ENCODE measurements at places on chromosomes 5 and 9. TPM values are rescaled to one million over a fixed set of nuclear protein-coding genes. Genes with fewer than 3 reads are reported as not detected.
A peak's percentile ranks its signal among the peaks of the same experiment; 100 is the strongest.

- H3K4me1 ChIP-seq: no peaks in the 10 kb centered on the region
- no peaks in the 10 kb centered on the region for H3K27me3 ChIP-seq
- H3K27ac ChIP-seq: no peak overlapping the region
- DNase-seq: no peak
- no peak overlapping the region for H3K4me3 ChIP-seq
- no peaks in the 10 kb centered on the region for H3K36me3 ChIP-seq
Measured at GRCh38 chr9:102506406-102506805, 488.7 kb upstream of the CYLC2 start.

GRCh38 chr5:174560861-174561260, 163.5 kb upstream of the MSX2 start:
- peaks cover 7% of the 10 kb centered on the region for H3K27me3 ChIP-seq
- no peak for DNase-seq
- H3K4me3 ChIP-seq: no peak overlapping the region

GRCh38 chr9:119398350-119398749, 29.1 kb upstream of the BRINP1 start:
- H3K36me3 ChIP-seq: no peaks in the 10 kb centered on the region
- H3K4me1 ChIP-seq: no peaks in the 10 kb centered on the region
- H3K4me3 ChIP-seq: no peak overlapping the region

GRCh38 chr5:170171811-170172210, 61.0 kb upstream of the C5orf58 start:
- no peaks in the 10 kb centered on the region for H3K36me3 ChIP-seq
- H3K4me3 ChIP-seq: no peak overlapping the region
- no peaks in the 10 kb centered on the region for H3K27me3 ChIP-seq
- DNase-seq: no peak

DNA sequence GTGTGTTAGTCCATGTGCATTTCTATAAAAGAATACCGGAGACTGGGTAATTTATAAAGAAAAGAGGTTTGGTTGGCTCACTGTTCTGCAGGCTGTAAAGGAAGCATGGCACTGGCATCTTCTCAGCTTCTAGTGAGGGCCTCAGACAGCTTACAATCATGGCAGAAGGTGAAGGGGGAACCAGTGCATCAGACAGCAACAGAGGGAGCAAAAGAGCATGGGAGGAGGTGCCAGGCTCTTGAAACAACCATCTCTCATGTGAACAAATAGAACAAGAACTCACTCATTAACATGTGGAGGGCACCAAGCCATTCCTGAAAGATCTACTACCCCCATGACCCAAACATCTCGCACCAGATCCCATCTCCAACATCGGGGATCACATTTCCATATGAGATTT, 89.2 kb upstream of the IL33 start:
- H3K27ac ChIP-seq: no peak overlapping the region
- H3K27me3 ChIP-seq: peaks cover 9% of the 10 kb centered on the region
- no peaks in the 10 kb centered on the region for H3K36me3 ChIP-seq
- H3K4me1 ChIP-seq: no peaks in the 10 kb centered on the region
- H3K4me3 ChIP-seq: no peak overlapping the region

DNA sequence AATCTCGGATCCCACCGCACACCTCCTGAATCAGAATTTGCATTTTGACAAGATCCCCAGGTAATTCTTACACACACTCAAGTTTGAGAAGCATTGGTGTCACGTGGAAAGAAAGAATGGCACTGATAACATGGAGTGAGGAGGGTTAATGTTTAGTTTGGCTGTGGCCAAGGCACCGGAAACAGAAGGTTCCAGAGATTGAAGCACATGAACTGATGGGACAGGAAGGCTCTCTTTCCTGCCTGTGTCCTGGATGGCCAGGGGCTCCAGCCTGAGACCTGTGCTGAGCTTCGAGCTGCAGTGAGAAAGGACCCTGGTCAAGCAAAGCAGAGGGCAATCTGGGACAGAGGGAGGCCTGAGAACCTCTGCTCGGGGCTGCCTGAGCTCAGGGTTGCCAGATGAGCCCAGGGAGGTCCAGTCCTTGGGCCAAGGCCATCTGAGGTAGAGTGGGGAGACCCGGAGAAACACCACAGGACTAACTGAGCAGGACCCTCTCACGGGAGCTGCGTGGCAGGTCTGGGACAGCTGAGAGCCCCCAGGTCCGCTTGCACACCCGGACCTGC, 27.3 kb downstream of the AFAP1L1 start:
- H3K27me3 ChIP-seq: no peaks in the 10 kb centered on the region
- no peak overlapping the region for H3K27ac ChIP-seq
- H3K36me3 ChIP-seq: no peaks in the 10 kb centered on the region
- H3K4me3 ChIP-seq: no peak overlapping the region
- no peak for DNase-seq

DNA sequence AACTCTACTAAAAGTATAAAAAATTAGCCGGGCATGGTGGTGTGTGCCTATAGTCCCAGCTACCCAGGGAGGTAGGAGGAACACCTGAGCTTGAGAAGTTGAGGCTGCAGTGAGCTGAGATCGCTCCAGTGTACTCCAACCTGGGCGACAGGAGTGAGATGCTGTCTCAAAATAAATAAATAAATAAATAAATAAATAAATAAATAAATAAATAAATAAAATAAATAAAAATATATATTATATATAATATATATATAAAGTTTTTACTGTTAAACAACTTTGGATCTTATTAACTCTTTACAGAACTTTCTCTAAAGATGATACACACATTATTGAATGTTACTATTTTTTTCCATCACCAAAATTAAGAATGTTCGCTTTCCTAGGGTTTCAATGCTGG, 38.4 kb downstream of the HMGCR start:
- peaks cover 14% of the 10 kb centered on the region for H3K36me3 ChIP-seq
- DNase-seq: no peak
- no peak overlapping the region for H3K4me3 ChIP-seq
- H3K4me1 ChIP-seq: no peaks in the 10 kb centered on the region

DNA sequence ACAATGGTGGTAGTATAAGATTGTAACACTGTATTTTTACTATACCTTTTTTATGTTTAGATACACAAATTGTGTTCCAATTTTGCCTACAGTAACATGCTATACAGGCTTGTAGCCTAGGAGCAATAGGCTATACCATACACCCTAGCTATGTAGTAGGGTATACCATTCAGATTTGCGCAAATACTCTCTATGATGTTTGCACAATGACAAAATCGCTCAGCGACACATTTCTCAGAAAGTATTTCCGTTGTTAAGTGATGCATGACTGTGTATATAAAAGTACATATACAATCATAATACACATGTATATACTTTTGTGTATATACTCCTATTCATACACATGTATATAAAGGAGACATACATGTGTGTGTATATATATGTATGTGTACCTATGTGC, 34.8 kb downstream of the ENC1 start:
- no peaks in the 10 kb centered on the region for H3K36me3 ChIP-seq
- peaks cover 8% of the 10 kb centered on the region for H3K27me3 ChIP-seq
- no peak overlapping the region for H3K27ac ChIP-seq
- no peaks in the 10 kb centered on the region for H3K4me1 ChIP-seq

DNA sequence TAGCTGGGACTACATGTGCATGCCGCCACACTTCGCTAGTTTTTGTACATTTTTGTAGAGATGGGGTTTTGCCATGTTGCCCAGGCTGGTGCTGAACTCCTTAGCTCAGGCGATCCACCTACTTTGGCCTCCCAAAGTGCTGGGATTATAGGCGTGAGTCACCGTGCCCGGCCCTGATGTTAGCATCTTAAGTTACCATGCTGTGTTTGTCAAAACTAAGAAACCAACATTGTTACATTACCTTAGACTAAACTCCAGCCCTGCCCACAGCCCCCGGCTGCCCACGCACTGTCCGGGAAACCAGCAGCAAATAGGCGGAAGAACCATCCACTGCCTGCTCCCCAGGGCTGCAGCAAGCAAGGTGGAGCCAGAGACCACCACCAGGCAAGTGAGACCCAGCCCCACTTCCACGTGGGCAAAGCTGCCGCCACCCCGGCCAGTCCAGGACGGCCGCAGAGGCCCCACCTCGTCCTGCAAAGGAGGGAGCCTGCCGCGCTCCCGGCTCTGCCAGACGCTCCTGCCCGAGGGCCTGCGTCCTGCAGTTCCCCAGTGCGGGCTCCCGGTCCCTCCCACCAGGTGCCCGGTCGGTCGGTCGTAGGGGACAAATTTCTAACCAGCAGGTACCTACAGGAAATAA, 35.7 kb upstream of the TXN start:
- no peaks in the 10 kb centered on the region for H3K4me1 ChIP-seq
- no peaks in the 10 kb centered on the region for H3K36me3 ChIP-seq
- no peak overlapping the region for H3K4me3 ChIP-seq
- H3K27me3 ChIP-seq: no peaks in the 10 kb centered on the region
- no peak for DNase-seq
- no peak overlapping the region for H3K27ac ChIP-seq

DNA sequence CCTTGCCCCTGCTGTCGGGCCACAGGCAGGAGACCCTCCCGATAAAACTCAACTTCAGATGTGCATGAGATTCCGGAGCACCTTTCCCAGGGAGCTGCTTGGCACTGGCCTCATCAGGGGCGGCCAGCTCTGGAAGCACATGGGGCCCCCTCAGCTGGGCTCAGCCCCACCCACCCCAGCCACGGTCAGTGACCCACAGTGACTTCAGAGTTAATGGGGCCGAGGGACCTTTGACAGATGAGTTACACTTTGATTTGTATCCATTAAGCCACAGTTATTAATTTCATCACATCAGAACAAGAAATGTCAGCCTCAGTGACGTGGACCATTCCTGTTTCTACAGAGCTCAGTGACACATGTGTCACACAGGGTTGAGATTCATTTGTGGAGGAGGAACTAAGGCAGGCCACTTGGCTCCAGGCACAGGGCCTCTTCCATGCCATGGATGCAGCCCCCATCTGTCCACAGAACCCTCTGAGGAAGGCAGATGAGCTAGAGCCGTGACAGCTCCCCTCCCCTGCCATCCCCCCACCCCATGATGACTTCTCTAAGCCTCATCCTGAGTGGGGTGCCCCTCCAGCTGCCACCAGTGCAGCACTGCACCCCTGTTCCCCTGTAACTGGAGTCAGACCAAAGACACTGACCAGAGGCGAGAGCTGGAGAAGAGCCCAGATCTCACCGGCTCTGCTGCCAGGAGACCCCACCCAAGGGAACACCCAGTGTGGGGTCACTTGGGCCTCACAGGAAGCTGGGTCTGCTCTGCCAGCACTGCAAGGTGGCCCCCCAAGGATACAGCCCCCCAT, 69.4 kb upstream of the ADAMTS2 start:
- H3K4me3 ChIP-seq: no peak overlapping the region
- H3K36me3 ChIP-seq: no peaks in the 10 kb centered on the region
- no peak for DNase-seq
- H3K4me1 ChIP-seq: no peaks in the 10 kb centered on the region
- H3K27me3 ChIP-seq: peaks cover 4% of the 10 kb centered on the region

DNA sequence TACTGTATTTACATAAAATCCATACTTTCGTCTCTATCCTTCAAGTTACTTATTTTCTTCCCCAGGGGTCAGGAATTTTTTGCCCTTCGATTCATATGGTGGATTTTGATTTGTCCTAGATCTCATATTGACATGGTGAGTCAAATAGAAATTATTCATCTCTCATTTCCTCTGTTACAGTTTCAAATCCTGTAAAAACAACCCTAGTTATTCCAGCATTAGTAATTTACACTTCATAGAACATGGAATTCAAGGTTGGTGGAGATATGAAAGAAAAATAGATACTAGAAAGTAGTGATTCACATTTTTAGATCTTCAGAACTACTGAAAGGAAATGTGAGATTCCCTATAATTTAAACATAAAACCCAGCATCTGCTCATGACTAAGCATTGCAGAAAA, 1331.0 kb upstream of the CDH9 start:
- H3K4me3 ChIP-seq: no peak overlapping the region
- no peak overlapping the region for H3K27ac ChIP-seq
- no peaks in the 10 kb centered on the region for H3K27me3 ChIP-seq

GRCh38 chr9:34399729-34400128, 23.0 kb upstream of the MYORG start:
- H3K4me3 ChIP-seq: no peak overlapping the region
- H3K36me3 ChIP-seq: no peaks in the 10 kb centered on the region
- DNase-seq: no peak
- no peaks in the 10 kb centered on the region for H3K27me3 ChIP-seq

DNA sequence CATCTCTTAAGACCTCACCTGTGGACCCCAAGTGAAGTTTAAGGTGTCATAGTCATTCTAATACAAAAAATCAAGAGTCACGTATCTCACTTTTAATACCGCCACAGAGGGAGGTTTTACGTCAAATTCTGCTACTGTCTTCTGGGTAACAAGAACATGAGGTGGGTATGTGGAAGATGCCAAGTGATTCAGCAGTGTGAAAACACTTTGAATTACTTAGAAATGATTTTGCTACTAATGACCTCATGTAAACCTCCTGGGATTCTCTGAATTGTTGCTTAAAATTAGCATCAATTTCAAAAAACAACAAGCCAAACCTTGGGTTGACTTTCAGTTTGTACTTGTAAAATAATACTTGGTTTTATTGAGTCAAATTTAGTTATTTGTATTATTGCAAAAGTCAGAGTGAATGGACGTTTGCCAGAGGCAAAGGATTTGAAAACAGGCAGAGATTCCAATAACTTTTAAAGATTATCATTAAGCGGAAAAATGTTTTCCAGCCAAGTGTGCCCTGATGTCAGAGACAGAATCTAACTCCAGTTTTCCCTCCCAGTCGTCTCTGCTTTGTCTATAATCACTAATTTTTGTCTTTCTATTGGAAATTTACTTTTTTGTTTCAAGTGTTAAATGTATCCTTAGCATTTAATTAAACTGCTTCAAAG, 8.8 kb downstream of the DMRT2 start:
- H3K27ac ChIP-seq: no peak overlapping the region
- H3K4me1 ChIP-seq: no peaks in the 10 kb centered on the region
- no peaks in the 10 kb centered on the region for H3K36me3 ChIP-seq

- no peak for DNase-seq
- H3K27me3 ChIP-seq: no peaks in the 10 kb centered on the region
- no peak overlapping the region for H3K4me3 ChIP-seq
- H3K4me1 ChIP-seq: no peaks in the 10 kb centered on the region
- H3K36me3 ChIP-seq: no peaks in the 10 kb centered on the region
Measured at GRCh38 chr5:106874974-106875373, 795.8 kb downstream of the EFNA5 start.

GRCh38 chr5:43840424-43841125, 237.6 kb downstream of the NNT start:
- no peaks in the 10 kb centered on the region for H3K36me3 ChIP-seq
- H3K27ac ChIP-seq: no peak overlapping the region
- no peak overlapping the region for H3K4me3 ChIP-seq
- H3K4me1 ChIP-seq: no peaks in the 10 kb centered on the region
- no peak for DNase-seq

GRCh38 chr5:124399426-124399961, 346.9 kb downstream of the ZNF608 start:
- no peaks in the 10 kb centered on the region for H3K36me3 ChIP-seq
- no peaks in the 10 kb centered on the region for H3K27me3 ChIP-seq
- H3K4me3 ChIP-seq: no peak overlapping the region

GRCh38 chr9:136095070-136096058, at the start of gene NACC2:
NACC2 (minus strand) TSS chr9:136095289; CDS start chr9:136050521, 44,768 bp downstream.
- peak within 1 kb of the TSS; percentile 71 for H3K4me3 ChIP-seq

Gene GRXCR2
- total RNA-seq: not detected

Gene CCL27
- not detected for total RNA-seq

Gene CRB2
- not detected for total RNA-seq

Measured in activated CD8-positive, alpha-beta T cell treated with anti-CD3 and anti-CD28 coated beads for 36 hours (primary cell).